HCEC 1CT (cell line): ENCODE measurements at places on chromosomes 5 and 9.

- no peak for DNase-seq
Measured at GRCh38 chr5:151800532-151800931, 28.8 kb downstream of the G3BP1 start.

DNA sequence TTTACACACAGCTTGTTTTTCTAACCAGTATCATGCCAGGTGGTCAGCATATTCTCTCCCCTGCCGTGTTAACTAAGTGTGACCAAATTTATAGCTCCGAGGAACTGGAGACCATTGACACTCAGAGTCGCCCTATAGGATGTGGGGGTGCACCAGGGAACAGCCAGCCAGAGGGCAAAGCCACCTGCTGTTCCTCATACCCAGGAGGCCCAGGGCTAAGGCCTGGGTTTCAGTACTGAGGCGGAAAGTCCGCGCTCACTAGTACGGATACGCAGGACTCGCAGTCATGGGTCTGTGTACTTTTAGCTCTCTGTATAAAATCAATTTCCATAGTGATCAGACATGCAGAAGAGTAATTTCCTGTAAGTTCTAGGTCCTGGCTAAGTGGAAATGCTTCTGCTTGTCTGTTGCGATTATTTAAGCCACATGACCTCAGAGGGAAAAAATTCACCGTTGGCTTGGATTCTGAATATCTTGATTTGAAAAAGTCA lies 247.0 kb downstream of the AOPEP start:
- DNase-seq = no peak

- no peak for DNase-seq
Measured at GRCh38 chr9:82891321-82891720, 171.6 kb downstream of the RASEF start.

DNA sequence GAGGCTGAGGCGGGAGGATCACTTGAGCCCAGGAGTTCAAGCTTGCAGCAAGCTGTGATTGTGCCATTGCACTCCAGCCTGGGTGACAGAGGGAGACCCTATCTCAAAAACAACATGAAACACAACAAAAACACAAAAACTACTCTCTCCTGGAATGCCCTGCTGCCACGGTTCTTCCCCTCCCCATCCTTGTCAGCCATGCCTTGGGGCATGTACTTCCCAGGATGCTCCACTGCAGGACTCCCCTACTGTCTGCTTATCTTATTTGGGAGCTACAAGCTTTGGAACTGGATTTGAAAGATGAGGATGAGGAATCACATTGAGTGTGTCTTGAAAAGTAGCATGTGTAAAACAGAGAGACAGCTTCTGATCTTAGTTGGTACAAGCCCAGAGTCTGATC lies 40.1 kb upstream of the KIAA1958 start:
- no peak for DNase-seq

- peak; percentile 95 for DNase-seq
Measured at GRCh38 chr5:120152472-120152871, 311.6 kb upstream of the PRR16 start.

- peak; percentile 52 for DNase-seq
Measured at GRCh38 chr5:143154510-143155370, 248.7 kb downstream of the NR3C1 start.

DNA sequence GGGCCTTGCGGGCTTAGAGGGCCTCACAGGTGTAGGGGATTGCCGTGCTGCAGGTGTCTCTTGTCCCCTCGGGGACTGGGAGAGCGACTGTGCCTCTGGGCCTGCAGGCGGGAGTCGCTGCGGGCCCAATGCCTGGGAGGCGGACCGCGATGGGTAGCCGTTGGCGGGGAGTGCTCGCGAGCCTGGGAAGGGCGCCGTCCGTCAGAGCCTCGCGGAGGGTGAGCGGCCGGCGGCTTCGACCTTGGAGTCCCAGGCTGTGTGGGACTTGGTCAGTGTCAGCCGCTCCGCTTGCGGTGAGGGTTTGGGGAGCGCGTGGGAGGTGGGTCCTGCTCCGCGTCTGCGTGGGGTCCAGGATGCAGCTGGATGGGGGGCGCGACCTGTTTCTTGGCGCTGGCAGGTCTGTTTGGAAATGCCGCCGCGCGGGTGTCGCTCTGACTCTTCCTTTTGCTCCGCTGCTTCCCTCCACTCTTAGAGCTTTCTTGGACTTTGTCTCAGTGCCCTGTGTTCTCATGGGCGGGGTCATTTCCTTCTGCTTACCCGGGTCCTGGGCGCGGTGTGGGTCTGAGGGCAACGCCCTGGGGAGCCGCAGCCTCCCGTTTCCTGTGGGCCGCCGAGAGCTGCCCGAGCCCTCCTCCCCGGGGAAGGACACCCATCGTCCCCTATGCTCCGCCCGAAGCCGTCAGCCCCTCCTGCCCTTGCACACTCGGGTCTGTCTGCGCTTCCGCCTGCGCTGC lies 88.9 kb upstream of the CACNA1B start:
- DNase-seq = no peak

DNA sequence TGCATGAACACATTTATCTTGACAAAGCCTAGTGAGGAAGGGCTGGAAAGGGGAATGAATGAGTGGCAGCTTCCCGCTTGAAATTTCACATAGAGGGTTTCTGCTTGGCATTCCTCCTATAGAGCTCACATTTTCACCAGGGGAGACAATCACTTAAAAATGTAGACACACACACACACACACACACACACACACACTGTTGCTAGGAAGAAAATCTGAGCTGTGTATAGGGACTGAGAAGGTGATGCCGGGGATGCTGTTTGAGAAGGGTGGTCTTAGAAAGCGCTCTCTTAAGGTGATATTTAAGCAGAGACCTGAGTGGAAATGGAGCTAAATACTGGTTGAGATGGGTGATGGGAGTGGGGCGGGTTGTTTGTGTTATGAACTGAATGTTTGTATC lies 70.4 kb downstream of the LRRC70 start:
- DNase-seq = no peak

DNA sequence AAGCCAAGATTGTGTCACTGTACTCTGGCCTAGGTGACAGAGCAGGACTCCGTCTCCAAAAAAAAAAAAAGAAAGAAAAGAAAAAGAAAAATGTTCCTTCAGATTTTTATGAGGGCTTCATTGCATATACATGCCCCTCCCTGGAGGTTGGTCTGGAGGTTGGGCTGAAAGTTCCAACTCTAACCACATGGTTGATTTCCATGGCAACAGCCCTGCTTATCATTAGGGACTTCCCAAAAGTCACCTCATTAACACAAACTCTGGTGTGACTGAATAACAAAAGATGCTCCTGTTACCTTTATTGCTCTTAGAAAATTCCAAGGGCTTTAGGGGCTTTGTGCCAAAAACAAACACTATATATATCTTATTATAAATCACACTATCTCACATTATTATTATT lies 113.8 kb downstream of the TMC1 start:
- no peak for DNase-seq

- no peak for DNase-seq
Measured at GRCh38 chr9:8070779-8071444, 271.3 kb upstream of the DMAC1 start.

GRCh38 chr9:27701016-27701415 lies 127.7 kb upstream of the C9orf72 start:
- no peak for DNase-seq

DNA sequence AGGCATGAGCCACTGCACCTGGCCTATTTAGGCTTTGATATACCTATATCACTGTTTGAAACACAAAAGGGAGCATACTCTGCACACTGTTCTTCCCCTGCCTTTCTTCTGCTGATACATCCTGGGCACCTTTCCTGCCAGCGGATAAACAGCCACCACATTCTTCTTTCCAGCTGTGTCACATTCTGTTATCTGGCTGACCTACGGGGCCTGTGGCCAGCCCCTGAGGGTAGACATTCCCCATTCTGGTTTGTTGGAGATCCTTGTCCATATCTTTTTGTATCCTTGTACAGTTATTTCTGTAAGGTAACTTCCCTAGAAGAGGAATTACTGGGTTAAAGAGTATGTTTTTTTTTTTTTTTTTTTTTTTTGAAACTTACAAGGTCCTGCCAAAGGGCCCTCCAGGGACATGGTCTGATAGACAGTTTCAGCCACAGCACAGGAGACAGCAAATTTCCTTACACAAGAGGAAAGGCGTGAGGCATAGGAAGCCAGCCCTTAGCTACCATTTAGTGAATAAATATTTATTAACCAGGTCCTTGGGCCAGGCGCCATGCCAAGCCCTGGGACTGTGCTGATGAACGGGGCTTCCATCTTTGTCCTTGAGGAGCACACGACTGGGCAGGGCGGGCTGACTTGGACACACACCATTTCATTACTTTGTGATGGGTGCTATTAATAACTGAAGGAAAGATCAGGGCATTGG lies 57.8 kb downstream of the ERGIC1 start:
- DNase-seq = no peak

- peak; percentile 46 for DNase-seq
Measured at GRCh38 chr5:33074548-33074947, 363.4 kb downstream of the NPR3 start.

- no peak for DNase-seq
Measured at GRCh38 chr5:175060257-175060656, 335.9 kb downstream of the MSX2 start.

DNA sequence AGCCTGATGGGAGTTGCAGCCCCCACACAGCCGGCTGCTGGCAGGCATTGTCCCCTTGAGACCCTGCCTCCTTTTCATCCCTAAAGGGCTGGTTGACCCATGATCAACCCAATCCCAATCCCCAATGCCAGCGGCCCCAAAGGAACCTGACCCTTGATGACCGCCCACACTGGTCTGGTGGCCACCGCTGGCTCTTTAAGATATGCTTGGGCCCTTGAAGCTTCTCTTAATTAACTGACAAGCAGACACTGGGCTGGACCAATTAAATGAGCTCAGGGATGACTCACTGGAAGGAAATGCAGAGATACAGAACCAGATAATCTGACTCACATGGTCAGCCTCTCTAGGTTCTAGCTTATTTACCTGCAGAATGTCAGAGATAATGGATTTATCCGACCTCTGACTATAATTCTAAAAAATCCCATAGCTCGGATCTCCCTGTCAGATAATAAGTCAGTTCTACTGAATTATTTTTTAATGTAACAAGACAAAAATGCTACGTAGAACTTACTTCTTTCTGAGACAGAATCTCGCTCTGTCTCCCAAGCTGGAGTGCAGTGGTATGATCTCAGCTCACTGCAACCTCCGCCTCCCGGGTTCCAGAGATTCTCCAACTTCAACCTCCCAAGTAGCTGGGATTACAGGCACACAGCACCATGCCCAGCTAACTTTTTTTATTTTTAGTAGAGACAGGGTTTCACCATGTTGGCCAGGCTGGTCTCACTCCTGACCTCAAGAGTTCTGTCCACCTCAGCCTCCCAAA lies 11.1 kb upstream of the MLANA start:
- peak; percentile 73 for DNase-seq

DNA sequence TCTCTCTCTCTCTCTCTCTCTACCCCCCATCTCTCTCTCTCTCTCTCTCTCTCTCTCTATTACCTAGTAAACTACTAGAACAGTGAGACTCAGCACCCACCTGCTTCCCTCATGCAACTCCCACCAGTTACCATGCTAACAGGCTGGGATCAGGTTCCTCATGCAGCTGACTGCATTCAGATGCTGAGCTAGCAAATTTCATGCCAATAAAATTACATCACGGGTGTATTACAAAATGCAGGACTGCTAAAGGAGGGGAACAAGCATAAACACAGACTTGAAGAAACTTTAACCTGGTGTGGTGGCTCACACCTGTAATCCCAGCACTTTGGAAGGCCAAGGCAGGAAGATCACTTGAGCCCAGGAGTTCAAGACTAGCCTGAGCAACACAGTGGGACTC lies 76.0 kb downstream of the CEMIP2 start:
- no peak for DNase-seq

DNA sequence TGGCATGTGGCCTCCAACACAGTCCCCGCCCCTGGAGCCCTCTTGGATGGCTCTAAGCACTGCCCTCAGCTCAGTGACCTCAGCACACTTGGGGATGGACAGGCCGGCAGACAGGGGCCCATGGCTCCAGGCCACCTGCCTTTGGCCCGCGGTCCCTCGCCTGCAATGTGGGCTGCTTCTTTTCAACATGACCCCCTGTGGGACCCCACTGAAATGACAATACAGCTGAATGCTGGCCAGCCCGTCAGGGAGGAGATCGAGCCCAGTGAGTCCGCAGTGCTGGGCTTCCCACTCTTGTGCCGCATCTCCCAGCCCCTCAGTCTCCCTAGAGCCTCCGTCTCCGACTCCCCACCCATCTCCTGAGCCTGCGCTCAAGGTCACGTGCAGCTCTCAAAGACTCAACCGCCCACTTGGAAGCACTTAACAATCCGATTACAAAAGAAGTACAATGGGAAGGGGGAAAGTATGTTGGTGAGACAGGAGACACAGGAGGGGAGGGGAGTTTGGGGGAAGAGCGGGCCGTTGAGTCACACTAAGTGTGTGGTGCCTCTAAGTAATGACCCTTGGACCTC lies 238.9 kb downstream of the HSPA4 start:
- DNase-seq = no peak

DNA sequence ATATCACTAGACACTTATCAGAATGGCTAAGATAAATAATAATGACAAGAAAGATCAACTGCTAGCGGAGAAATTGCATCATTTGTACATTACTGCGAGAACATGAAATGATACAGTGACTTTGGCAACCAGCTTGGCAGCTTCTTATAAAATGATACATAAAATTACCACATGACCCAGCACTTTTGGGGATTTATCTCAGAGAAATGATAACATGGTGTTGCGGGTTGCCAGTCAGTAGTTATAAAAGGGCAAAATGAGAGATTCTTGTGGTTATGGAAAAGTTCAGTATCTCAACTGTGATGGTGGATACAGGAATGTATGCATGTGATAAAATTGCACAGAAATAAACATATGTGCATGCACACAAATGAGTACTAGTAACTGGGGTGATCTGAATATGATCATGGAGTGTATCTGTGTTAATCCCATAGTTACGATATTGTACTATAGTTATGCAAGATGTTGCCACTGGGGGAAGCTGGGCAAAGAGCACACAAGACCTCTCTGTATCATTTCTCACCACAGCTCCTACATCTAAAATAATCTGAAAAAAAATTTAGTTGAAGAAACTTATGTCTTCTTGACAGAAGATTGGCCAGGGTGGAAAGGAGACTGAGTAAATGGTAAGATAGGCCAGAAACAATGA lies 128.9 kb downstream of the NXNL2 start:
- no peak for DNase-seq

- no peak for DNase-seq
Measured at GRCh38 chr5:169122951-169123350, 178.0 kb downstream of the SLIT3 start.

DNA sequence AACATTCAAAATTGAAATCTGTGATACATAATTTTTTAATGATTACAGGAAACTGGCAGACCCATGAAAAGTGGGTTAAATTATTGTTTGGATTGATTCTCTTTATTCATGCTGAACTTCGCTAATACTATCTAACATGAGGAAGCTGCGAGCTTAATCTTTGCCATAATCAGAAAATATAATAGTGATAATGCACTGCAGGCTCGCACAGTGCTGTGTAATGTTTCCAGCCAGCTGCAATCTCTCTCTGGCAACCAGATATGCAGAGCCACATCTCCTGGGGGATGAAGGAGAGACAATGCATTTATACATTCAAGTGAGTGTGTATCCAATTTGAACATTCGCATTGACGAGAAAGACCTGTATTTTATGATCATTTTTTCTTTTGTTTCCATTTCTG lies 669.7 kb upstream of the RGMB start:
- DNase-seq = no peak

- DNase-seq = no peak
Measured at GRCh38 chr9:114958844-114959235, 28.4 kb upstream of the TNFSF8 start.

GRCh38 chr9:36005891-36006290 lies 30.8 kb upstream of the RECK start:
- DNase-seq = no peak

GRCh38 chr5:39175273-39175955 lies 43.9 kb downstream of the FYB1 start:
- DNase-seq = no peak

- no peak for DNase-seq
Measured at GRCh38 chr5:66701244-66701643, 105.1 kb downstream of the MAST4 start.
